ENCODE measurements at places on chromosomes 7 and 10. TPM values are rescaled to one million over a fixed set of nuclear protein-coding genes. Genes with fewer than 3 reads are reported as not detected.

DNA sequence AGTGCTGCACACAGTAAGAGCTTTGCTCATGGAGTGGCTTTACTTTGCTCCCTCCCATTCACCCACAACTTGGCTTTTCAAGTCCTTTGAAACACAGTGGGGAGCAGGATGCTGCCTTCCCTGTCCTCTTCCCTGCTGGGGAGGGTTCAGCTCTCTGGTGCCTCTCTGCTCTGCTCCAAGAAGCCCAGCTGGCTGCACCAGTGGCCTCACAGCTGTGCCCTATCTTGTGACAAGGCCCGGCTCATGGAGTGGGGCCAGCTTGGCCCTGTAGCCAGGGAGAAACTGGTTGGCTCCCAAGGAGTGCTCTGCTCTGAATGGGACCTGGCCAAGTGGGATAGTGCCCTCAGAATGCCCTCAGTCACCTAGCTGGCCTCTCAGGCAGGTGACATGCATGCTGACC is 212.3 kb upstream of the ZMIZ1 start:
- peaks cover 26% of the 10 kb centered on the region for H3K27me3 ChIP-seq
- no peak overlapping the region for H3K4me3 ChIP-seq
- H3K36me3 ChIP-seq = no peaks in the 10 kb centered on the region
- peaks cover 6% of the 10 kb centered on the region for H3K4me1 ChIP-seq

DNA sequence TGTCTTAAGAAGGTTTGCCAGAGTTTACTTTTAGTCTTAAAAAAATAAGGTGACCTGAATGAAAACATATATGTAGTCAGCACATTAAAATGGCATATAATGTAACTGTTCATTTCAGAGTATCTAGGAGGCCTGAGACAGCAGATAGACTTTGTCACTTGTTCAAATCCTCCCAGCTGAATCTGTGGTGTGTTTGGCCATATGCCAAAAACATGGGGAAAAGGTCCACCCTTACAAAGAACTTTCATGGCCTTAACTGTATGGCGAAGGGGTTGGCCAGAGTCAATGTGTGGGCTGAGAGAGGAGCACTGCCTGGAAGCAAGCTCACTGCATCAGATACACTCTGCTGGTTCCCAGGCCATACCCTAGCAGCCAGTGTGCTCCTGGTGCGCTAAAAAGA is 113.7 kb downstream of the ALOX5 start:
- no peak for DNase-seq
- no peak overlapping the region for H3K4me3 ChIP-seq
- H3K27ac ChIP-seq = no peak overlapping the region
- H3K4me1 ChIP-seq = peaks cover 6% of the 10 kb centered on the region
- H3K27me3 ChIP-seq = no peaks in the 10 kb centered on the region

DNA sequence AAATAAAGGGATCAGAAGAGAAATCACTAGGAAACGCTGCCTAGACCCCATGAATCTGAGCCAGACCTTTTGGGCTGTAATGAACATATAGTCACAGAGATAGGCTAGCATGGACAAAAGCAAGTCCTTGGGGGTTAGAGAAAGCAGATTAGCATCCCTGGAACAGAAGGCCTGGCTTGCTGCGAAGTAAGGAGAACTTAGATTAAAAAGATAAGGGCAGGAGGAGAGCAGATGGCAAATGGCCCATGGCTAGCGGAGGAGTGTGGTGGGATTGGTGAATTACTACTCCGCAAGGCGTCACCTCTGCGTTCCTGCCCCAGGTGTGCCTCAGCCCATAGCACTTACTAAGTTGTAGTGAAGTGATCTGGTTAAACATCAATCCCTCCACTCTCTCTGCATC is 92.3 kb upstream of the ZNF438 start:
- peaks cover 10% of the 10 kb centered on the region for H3K27me3 ChIP-seq
- no peak overlapping the region for H3K27ac ChIP-seq
- no peak for DNase-seq
- H3K4me1 ChIP-seq = no peaks in the 10 kb centered on the region
- no peaks in the 10 kb centered on the region for H3K36me3 ChIP-seq

The CYP3A4 gene
- total RNA-seq = not detected

The OR6V1 gene
- not detected for total RNA-seq

The CALCR gene
- total RNA-seq = not detected

The EN2 gene
- not detected for total RNA-seq

The RSPH10B2 gene
- total RNA-seq = not detected
